ENCODE measurements at places on chromosomes 5 and 9.

DNA sequence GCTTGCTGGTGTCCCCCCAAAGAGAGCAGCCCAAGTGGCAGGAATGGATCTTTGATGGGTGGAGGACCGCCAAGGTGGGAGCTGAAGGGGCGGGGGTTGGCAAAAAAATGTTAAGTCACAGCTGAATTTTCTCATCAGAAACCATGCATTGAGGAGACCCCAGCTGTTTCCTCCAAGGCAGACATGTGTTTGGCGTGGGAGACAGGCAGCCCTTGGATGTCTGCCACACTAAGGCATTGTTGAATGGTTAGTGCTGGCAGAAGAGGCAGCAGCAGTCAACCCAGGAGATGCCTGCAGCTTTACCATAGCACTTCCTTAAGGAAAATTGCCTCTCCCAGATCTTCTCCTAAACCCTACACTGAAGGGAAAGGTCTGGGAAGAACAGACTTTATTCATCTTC, 394.9 kb upstream of the CD180 start:
- DNase-seq = no peak

GRCh38 chr5:78638423-78638822, 10.1 kb downstream of the LHFPL2 start:
- no peak for DNase-seq

DNA sequence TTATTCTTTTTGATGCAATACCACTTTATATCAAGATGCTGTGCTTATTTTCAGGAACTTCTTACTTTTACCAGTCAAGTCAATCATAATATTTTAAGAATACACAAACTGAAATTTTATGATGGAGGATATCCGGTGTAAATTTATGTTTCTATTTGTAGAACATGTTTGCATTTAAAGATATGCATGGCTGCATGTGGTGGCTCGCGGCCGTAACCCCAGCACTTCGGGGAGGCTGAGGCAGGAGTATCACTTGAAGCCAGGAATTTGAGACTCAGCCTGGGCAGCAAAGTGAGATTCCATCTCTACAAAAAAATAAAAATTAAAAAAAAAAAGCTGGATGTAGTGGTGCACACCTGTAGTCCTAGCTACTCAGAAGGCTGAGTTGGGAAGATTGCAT, 73.5 kb upstream of the ALDH1A1 start:
- DNase-seq = no peak

DNA sequence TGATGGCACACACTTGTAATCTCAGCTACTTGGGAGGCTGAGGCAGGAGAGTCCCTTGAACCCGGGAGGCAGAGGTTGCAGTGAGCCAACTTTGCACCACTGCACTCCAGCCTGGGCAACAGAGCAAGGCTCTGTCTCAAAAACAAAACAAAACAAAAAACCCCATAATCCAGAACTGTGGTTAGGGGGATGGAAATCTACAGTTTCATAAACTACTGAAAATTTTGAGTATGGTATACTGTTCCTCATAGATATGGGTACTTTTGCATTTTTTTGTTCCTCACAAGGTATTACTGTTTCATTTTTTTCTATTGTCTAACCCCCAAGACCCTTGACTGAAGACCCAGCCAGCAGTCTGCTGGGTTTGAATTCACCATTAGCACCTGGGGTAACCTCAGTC, 52.2 kb upstream of the MAP3K1 start:
- DNase-seq = no peak

GRCh38 chr9:93079371-93079770, 16.6 kb upstream of the CARD19 start:
- no peak for DNase-seq

DNA sequence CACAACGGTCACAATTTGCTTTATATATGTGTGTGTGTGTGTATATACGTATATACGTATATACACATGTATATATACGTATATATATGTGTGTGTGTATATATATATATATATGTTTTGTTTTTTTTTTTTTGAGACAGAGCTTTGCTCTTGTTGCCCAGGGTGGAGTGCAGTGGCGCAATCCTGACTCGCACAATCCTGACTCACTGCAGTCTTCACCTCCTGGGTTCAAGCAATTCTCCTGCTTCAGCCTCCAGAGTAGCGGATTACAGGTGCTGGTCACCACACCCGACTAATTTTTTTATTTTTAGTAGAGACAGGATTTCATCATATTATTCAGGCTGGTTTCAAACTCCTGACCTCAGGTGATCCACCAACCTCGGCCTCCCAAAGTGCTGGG, 3.1 kb downstream of the RNF38 start:
- DNase-seq = no peak

DNA sequence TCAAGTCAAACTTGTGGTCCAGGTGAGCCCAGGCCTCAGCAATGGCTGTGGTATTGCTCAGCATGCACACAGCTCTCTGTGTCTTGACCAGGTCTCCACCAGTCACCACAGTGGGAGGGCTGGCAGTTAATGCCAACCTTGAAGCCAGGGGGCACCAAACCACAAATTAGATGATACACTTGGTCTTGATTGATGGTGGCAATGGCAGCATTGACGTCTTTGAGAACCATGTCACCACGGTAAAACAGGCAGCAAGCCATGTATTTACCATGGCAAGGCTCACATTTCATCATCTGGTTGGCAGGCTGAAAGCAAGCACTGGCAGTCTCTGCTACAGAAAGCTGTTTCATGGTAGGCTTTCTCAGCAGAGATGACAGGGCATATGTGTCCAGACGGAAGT, 40.0 kb downstream of the NIM1K start:
- no peak for DNase-seq

- DNase-seq = no peak
Observed at GRCh38 chr9:15977438-15977837, 424.6 kb downstream of the CCDC171 start.

- DNase-seq = no peak
Observed at GRCh38 chr5:140219068-140219991, 44.3 kb downstream of the CYSTM1 start.

DNA sequence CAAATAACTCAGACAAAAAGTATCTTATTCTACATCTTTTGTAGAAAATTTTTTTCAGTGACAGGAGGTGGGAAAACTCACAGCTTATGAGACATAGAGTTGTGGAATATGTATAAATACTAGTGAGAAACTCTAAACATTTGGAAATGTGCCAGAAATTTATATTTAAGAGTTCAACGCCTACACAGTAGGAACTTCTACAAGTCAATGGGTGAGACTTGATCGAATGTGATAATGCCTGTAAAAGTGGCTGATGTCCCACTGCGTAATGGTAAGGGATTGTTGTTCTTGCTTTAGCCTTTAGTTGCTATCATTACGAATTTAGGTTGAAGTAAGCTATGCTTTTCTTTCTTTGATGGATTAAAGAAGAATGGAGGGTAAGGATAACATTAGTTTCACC, 40.0 kb upstream of the RICTOR start:
- DNase-seq = no peak

DNA sequence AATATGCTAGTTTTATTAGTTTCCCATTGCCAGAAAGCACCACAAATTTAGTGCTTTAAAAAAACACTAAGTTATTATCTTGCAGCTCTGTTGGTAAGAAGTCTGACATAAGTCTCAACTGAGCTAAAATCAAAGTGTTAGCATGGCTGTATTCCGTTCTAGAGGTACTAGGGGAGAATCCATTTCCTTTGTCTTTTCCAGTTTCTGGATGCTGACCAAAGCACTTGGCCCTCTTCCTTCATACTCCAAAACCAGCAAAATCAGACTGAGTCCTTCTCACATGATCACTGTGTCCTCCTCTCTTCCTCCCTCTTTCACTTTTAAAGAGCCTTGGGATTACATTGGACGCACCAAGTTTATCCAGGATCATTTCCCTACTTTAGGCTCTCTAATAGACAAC, 9.5 kb downstream of the CDH18 start:
- no peak for DNase-seq

- DNase-seq = no peak
Observed at GRCh38 chr5:31617867-31618266, 21.1 kb upstream of the PDZD2 start.

- peak; percentile 78 for DNase-seq
Observed at GRCh38 chr5:42908509-42909488, 97.1 kb upstream of the SELENOP start.

Measured in NCI-H1436 (cell line).